ENCODE measurements at places on chromosomes 13 and 19.

GRCh38 chr13:88937384-88937783, 1266.2 kb downstream of the SLITRK5 start:
- no peak for DNase-seq

DNA sequence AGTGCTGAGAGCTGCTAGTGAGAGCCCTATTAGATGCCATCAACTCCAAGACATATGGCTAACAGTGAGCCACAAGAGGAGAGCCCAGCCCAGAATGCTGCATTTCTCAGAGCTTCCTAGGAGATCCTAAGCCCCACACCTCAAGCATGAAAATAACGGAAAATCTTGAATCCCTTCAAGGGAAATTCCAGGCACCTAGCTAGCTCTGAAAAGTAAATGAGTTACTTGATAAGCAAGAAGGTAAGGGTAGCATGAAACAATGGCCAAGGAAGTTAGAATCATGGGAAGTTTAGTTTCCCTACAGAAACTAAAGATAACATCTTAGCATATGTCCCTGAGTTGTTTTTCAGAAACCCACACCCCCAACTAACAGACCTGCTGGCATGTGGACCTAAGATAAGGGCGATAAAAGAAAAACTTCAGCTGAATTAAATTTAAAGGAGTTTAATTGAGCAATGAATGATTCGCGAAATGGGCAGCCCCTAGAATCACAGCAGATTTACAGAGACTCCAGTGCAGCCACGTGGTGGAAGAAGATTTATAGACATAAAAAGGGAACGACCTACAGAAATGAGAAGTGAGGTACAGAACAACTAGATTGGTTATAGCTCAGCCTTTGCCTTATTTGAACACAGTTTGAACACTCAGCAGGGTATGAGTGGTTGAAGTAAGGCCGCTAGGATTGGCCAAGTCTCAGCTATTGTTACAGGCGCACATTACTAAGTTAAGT, 301.3 kb upstream of the DACH1 start:
- DNase-seq, result no peak

GRCh38 chr13:64877176-64877575, 2353.0 kb downstream of the PCDH9 start:
- no peak for DNase-seq

DNA sequence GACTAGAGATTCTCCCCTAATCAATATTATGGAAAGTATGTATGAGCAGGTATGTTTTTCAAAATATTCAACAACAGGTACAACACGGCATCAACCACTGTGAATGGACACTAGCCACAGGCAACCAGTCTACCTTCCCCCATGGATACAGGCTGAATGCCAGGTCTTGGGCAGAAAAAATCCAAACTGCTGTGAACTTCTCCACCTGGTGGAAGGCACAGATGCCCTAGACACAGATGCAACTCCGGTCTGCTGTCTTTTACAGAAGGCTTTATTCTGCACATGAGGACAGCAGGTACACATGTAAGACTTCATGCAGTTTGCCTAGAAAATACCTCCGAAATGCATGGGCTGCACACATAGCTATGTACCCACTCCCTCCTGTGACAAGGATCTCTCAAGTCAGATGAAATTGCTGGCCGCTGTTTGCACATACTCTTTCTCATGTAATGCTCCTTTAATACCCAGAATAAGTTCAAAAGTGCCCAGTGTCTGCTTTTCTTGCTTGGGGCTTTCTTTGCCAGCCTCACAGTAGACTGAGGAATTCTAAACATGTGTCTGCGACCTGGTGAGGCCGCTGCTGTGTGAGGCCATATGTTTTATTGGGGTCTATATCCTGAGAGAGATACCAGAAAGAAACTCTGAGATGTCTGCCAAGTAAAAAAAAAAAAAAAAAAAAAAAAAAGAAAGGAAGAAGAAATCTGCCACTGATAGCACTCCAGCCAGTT, 325.9 kb downstream of the FOXO1 start:
- DNase-seq, result no peak

- DNase-seq, result no peak
Observed at GRCh38 chr13:113373811-113374485, 10.0 kb upstream of the GRTP1 start.

DNA sequence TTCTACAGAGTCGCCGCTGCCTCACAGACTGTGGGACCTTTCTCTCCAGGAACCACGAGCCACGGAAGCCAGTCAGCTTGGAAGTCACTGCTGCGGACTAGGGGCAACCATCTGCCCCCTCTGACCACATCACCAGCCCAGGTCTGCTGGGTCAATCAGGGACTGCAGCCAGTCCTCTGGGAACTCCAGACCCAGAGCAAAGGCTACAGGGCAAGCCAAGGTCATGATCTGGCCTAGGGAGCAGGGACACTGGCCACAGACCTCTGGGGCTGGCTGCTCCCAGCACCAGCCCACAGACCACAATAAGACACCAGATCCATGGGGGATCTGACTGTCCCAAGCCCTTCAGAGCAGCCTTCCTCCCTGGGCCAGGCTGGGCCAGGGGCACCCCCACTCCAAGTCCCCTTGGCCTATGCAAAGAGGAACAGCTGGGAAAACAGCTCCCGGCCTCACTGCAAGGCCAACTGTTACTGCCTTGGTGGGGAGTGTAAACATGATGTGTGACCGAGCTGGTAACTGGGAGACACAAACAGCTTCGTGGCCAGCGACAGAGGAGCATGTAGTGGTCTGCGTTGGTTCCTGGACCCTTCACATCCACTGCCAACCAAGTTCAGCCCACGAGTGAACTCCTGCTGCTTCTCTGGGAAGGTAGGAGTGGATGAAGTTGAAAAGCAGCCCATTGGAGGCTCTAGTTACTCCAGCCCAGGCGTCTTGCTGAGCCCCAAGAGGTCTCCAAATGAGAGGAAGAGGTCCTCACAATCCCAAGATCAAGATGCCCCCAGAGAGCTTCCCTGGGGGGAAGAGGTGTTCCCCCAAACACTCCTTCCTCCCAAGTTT, 1.5 kb downstream of the AKT2 start:
- DNase-seq, result no peak

- no peak for DNase-seq
Observed at GRCh38 chr13:72317346-72318109, 409.9 kb downstream of the MZT1 start.

DNA sequence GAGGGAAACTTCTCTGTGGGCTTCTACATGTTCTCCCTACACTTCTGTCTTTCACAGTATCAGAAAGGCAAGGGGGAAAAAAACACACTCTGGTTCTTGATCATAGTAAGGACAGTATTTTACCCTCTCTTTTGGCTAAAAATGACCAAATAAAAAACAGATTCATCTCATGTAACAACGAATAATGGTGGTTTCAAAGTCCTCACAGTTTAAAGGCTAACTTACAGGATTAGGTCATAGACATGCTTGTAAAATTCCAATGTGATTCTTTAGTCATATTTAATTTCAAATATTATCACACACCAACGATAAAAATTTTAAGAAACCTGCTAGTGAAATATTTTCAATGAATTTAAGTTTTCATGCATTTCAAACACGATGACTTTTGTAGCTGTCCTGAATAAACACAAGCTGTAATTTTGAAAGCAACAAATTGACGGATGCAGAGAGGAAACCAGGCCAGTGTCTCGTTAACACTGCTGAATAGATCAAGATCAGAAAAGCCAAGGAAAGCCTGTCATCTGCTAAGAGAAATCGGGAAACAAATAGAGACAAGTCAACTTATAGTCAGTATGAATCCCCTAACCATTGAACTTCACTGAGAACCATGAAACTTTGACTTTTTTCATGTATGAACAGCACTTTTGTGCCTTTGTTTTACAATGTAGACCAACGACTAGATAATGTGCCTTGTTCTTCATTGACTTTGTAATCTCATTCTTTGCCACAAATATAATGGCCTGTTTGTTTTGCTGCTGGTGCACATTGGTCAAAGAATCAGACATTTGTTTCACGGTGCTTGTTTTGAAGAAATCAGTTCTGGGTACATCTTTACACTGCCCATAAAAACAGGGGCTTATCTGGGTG, 22.0 kb downstream of the MBNL2 start:
- no peak for DNase-seq

GRCh38 chr13:106521095-106521799, 14.2 kb downstream of the EFNB2 start:
- DNase-seq, result no peak

GRCh38 chr19:46049597-46049996, 8.8 kb upstream of the IGFL4 start:
- DNase-seq, result no peak

DNA sequence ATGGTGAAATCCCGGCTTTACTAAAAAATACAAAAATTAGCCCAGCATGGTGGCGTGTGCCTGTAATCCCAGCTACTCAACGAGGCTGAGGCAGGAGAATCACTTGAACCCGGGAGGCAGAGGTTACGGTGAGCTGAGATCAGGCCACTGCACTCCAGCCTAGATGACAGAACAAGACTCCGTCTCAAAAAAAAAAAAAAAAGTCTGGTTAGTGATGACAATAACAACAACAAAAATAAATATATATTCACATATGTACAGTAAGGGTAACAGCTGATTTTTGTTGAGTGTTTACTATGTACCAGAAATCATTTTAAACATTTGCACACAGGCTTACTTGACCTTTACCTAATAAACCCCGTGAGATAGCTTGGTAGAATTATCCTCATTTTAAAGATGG, 23.0 kb downstream of the RRAS start:
- DNase-seq, result no peak
